C1 segment of cervical spinal cord (tissue), 14 donors: ENCODE measurements at places on chromosomes 12 and 14.

DNA sequence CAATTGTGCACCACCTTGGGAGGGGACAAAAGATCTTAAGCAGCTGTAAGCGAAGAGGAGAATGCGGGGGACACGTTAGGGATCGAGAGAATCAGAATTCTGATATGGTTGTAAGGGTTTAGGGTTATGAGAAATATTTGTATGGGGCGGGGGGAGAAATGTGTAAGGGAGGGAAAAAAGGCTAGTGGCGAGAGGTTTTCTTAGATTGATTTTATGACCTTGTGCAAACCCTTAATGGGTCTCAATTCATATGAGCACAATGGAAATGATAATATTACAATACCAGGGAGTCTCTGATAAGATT, 396 bp downstream of the NDUFA9 start:
- DNase-seq = no peak

- peak; percentile 47 for DNase-seq
Observed at GRCh38 chr12:89706986-89707702, 1.5 kb downstream of the ATP2B1 start.

- DNase-seq = no peak
Observed at GRCh38 chr12:79299447-79300198, 391.1 kb downstream of the PAWR start.

DNA sequence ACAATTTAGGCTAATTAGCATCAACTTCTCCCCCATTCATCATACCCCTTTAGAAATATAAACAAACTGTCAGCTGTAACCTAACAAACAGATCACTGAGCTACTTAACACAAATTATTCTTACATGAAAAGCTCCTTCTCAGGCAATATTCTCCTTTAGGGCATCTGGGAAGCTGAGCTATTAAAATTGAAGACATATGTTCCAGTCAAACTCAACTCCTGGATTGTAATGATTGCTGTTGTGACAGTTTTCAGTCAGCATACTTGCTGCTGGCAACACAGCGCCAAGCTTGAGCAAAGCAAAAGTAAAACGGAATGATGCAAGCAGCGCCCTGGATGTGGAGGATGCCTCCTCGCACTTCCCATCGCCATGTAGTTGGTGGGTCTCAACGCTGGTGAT, 82.4 kb downstream of the SLC25A21 start:
- no peak for DNase-seq

GRCh38 chr14:87397499-87397898, 595.5 kb downstream of the GALC start:
- no peak for DNase-seq

DNA sequence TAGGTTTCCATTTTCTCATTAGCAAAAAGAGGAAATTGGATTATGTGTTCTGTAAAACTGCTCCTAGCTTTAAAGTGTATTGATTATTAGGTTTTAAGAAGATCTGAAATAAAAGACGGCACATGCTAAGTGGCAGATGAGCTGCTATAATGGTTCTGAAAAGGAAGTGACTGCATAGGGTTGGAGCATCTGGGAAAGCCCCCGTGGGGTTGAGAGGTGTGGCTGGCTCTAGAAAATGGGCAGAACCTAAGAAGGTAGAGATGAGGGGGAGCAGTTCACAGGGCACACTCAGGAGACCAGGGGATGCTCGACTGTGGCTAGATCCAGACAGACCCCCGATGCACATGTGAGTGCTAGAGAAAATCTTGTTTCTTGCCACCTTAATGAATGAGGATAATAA, 1.9 kb downstream of the IFNG-AS1 start:
- DNase-seq = no peak

DNA sequence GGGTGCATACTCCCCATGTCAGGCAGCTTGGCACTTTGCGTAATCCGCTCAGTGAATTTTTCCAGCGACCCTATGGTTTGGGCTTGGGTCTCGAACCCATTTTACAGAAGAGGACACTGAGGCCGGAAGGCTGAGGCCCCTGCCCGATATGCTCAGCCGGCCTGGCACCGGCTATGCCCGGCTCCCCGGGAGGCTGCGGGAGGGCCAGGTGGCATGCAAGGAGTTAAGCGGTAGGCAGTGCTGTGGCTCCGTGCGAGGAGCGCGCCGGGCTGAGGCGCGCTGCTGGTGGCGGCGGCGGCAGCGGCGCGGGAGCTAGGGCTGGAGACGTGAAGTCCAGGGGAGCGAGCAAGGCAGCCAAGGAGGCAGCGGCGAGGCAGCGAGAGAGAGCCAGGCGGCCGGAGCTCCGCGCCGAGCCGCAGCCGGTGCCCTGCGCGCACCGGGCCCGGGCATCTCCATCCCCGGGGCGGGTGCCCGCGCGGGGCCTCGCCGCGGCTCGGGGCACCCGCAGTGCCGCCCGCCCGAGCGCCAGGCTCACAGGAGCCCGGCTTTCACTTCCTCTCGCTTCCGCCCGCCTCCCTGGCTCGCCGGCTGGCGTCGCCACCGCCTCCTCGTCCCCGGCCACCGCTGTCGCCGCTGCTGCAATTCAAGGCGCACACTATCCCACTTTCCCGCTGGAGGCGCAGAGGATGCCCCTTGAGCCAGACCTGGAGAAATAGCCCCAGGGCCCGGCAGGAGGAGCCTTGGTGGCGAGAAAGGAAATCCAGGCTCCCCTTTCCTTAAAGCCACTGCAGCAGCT, at the start of gene WSCD2:
Gene WSCD2, plus strand, starts transcription at position 272 of the 796 bp plus-strand sequence. CDS start 66,545 bp downstream, outside the sequence.
- DNase-seq = no peak

DNA sequence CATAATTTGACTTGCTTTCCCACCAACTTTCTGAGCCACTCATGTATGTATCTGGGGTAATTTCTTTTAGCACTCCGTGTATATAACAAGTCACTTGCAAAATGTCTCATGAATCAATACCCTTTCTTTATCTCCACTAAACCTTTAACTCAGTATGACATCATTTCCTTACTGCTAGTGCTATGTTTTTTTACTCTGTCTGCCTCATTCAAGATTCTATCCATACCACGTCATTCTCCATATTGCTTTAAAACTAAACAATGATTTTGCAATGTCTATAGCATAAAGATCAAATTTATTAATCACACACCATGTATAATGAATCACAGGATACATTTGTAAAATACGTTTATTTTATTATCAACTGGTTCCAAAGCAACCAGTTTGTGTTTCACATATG, 178.2 kb downstream of the PIK3C2G start:
- DNase-seq = no peak

GRCh38 chr14:103679351-103679750, 35.9 kb downstream of the XRCC3 start:
- DNase-seq = no peak

DNA sequence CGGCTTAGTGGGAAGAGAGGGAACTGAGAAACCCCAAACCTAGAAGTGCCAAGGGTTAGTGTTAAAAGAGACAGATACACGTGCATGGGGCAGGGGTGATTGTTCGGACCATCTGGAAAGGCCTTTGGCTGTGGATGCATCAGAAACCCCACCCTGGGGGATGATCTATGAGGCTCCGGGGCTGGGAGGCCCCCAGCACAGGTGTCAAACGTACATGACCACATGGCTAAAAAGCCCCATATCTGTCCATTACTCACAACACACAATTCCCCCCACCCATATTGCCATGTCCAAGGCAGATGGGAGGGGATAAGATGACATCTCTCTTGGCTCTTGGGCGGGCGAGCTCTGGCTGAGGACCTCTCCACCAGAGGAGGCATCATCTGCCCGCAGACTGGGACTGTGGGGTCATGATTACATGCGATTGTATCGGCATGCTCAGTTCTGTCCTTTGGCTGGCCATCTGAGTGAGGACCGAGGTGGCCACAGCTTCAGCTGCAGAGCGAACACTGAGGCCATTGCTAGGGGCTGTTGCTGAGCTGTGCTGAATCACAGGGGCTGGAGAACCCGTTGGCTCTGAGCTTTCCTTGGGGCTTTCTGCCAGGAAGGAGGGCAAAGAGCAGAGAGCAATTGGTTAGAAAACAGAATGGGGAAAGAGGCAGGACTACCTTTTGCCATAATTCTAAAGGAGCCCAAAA, 9.6 kb upstream of the NPFF start:
- no peak for DNase-seq

- no peak for DNase-seq
Observed at GRCh38 chr12:17661250-17661649, 428.7 kb downstream of the RERGL start.

DNA sequence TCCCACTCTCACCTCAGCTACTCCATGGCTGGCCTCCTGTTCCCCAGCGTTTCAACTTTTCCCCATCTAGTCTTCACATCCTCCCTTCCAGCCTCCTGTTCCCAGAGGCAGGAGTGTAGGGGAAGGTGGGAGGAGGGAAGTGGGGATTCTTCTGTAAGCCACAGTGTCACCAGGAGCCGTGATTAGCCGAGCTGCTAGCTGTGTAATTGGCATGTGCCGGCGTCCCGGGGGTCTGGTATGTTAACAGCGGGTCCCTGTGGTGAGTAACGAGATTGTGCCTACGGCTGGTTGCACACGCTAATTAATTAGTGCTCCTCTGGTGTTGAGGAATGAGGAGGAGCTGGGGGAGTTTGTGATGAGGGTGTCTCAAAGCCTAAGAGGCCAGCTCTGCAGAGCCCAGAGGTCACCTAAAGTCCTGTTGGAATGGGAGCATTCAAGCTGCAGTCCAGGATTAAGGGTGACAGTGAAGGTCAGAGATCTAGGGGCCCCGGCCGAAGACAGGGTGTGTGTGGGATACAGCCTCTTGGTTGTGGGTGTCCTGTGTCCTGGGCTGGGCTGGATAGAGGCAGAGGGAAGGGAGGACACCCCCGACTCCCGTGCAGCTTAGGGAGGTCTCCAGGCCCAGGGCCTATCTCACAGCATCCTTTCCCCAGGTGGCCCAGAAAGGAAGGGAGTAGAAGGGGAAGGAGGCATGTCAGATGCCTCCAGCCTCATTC, 10.0 kb upstream of the CALCOCO1 start:
- DNase-seq = no peak

- DNase-seq = no peak
Observed at GRCh38 chr12:129076441-129077320, 223.4 kb downstream of the GLT1D1 start.

GRCh38 chr12:16155938-16156337, 121.5 kb downstream of the SLC15A5 start:
- no peak for DNase-seq

GRCh38 chr12:68636268-68636667, 25.6 kb downstream of the RAP1B start:
- DNase-seq = no peak

GRCh38 chr12:68610370-68611093, at the start of gene RAP1B:
Gene RAP1B (plus strand): TSS chr12:68610899. CDS start chr12:68648725, 37,826 bp downstream.
- peak; percentile 76 for DNase-seq

- no peak for DNase-seq
Observed at GRCh38 chr14:28102814-28103213, 663.8 kb upstream of the FOXG1 start.

DNA sequence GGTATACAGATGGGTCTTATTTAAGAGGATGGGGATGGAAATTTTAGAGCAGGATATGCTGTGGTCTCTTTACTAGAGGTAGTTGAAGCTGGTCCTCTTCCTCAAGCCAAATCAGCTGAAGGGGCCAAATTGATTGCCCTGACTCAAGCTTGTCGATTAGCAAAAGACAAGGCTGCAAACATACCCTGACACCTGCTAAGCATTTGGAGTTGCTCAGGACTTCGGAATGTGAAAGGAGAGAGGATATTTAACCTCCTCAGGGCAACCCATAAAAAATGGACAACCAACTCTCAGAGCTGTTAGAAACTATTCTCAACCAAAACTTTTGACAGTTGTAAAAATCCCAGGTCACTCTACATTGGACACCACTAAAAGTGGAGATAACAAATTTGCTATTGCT, 15.6 kb downstream of the PTGDR start:
- no peak for DNase-seq
